Foreskin keratinocyte (primary cell): ENCODE measurements at places on chromosomes 6 and 20. TPM values are rescaled to one million over a fixed set of nuclear protein-coding genes. Genes with fewer than 3 reads are reported as not detected.

DNA sequence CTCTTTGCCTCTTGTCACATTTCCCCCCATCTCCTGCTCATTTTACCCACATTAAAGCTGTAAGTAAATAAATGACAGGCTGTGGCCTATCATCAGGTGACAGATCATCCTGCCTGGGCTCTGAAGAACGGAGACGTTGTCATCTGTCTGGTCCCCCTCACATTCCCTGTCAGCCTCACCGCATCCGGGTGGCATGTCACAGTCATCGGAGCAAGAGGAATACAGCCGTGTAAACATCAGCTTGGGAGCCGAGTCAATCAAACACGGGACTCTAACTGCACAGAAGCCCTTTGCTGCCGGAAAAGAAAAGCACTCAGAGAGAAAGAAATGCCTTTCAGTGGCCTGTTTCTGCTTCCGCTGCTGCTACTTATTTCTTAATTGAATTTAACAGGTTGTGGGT lies 371.9 kb upstream of the ID4 start:
- no peak for DNase-seq

- no peak for DNase-seq
Measured at GRCh38 chr6:134138226-134138975, 86.0 kb upstream of the SLC2A12 start.

DNA sequence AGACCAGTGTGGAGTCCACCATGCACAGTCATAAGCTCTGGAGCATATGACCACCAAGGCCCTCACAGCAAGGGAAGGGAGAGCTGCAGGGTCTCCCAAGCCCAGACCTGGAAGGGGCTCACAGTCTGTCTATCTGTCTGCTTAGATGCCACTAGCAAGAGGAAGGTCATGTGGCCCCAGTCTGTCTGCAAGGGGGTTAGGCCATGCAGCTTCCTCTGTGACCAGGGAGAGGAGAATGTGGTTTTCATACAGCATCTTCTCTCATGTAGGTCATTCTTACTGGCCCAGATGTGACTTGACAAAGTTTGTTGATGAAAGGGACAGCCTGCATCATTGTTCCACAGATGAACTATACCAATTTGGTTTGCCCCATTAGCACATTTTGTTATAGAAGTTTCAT lies 260.8 kb downstream of the FARS2 start:
- no peak for DNase-seq

The EYS gene
- 0.03 and 0.12 TPM in 2 replicates for polyA plus RNA-seq

The SRXN1 gene
- 33.7 and 41.6 TPM in 2 replicates for polyA plus RNA-seq
